ENCODE measurements at places on chromosomes 3 and 15. TPM values are rescaled to one million over a fixed set of nuclear protein-coding genes. Genes with fewer than 3 reads are reported as not detected.

The PLA1A gene
- not detected for total RNA-seq

- no peak for DNase-seq
Observed at GRCh38 chr3:65483480-65483879, 555.2 kb downstream of the MAGI1 start.

- no peak for DNase-seq
Observed at GRCh38 chr3:157755233-157755632, 252.0 kb upstream of the VEPH1 start.

DNA sequence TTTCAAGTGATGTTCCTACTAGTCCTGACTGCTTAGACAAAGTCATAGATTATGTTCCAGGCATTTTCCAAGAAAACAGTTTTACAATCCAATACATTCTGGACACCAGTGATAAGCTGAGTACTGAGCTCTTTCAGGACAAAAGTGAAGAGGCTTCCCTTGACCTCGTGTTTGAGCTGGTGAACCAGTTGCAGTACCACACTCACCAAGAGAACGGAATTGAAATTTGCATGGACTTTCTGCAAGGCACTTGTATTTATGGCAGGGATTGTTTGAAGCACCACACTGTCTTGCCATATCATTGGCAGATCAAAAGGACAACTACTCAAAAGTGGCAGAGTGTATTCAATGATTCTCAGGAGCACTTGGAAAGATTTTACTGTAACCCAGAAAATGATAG is 3.8 kb downstream of the TIPARP start:
- DNase-seq = no peak

DNA sequence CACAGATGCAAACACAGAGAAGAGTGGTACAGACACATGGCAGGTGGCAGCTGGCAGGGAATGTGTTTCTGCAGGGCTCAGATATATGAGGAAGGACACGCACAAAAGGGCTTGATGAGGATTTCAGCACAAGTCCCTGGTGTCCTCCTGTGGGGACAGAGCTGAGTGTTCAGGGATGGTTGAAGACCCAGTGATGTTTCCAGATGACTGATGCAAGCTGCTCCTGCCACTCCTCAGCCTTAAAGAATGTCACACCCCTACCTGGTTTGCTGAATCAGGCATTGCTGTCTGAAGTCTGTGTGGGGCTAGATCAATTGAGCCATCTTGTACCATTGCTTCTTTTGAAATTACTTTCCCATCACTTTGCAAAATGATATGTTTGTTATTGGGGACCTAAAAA is 40.2 kb downstream of the TNFAIP8L3 start:
- no peak for DNase-seq

GRCh38 chr3:24507776-24508422 is 13.2 kb upstream of the THRB start:
- DNase-seq = no peak

DNA sequence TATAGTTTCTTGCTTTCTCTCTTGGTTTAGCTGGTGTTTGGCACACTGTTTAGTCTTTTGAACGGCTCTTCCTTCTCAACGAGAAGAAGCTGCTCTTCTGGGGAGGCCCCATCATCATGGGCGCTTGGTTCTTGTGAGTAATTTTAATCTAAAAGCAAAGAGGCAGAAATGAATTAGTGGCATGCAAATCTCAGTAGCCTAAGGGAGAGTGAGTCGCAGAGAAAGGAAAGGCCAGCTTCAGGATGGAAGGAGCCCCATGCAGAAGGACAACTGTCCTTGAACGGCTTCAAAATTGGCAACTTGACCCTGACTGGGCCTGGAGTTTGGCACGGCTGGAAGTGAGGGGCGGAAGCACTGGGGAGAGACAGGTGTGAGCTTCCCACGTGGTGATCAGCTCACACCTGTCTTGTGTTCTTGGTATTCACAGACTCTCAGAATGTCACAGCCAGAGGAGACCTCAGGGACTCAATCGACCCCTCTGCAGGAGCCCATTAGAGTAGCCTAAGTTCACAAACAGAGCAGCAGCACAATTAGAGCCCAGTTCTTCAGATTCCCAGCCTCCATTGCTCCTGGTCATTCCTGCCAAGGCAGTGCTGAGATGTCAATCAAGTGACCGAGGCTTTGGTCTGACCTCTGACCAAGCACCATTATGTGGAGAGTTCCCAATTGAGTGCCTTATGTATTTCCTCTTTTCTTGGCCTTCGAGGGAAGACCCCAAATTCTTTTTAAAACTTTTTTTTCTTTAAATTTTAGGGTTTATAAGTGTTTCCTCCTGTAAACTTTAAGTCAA is 41.3 kb upstream of the ETV5 start:
- no peak for DNase-seq

DNA sequence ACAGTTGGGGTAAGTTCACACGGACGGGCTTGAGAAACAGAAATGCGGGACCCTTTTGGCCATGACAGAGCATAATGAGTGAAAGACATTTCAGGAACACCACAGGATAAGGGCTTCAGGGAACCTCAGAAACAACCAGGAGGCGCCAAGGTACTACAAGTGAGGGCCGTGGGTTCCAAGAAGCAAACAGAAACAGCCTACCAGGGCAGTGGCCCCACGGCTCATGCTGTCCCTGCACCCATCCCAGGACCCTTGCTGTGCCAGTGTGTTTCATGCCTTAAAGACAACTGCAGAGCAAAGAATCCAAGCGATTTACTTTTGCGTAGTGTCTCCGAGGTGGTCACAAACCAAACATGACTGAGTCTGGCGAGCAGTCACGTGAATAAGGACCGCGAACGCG is 54.0 kb downstream of the RUBCN start:
- DNase-seq = no peak

- no peak for DNase-seq
Observed at GRCh38 chr3:52436500-52437149, 8.3 kb downstream of the SEMA3G start.

The ARHGEF26 gene
- total RNA-seq = 0.63 TPM

GRCh38 chr15:40392986-40393948 is 10.7 kb downstream of the KNSTRN start:
- DNase-seq = no peak

The KIF7 gene
- total RNA-seq = 42.1 TPM

DNA sequence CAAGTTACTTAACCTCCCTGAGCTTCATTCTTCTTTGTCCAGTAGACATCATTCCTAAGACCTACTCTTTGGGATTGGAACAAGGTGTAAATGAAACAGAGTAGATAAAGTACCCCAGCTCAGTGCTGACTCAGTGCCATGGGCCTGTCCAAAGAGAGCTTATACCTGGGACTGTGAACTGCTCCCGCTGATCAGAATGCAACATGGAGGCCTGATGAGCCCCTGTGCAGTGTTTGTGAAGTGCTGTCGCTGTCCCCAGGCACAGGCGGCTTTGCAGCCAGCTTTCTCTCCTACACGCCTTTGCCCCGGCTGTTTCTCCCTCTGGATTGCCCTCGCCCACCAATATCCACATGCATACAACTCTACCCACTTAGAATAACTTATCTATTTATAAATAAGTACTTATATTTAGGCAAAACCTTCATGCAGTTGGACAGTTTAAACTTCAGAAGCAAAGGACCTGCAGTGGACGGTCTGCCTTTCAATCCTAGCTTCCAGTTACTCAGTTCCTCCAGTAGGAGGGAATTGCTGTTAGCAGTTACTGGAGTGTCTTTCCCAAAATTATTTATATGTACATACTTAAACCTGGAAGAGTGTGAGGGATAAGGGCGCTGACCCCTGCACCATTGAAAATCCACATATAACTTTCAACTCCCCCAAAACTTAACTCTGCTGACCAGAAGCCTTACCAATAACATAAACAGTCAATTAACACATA is 80.0 kb downstream of the CORO2B start:
- DNase-seq = no peak

DNA sequence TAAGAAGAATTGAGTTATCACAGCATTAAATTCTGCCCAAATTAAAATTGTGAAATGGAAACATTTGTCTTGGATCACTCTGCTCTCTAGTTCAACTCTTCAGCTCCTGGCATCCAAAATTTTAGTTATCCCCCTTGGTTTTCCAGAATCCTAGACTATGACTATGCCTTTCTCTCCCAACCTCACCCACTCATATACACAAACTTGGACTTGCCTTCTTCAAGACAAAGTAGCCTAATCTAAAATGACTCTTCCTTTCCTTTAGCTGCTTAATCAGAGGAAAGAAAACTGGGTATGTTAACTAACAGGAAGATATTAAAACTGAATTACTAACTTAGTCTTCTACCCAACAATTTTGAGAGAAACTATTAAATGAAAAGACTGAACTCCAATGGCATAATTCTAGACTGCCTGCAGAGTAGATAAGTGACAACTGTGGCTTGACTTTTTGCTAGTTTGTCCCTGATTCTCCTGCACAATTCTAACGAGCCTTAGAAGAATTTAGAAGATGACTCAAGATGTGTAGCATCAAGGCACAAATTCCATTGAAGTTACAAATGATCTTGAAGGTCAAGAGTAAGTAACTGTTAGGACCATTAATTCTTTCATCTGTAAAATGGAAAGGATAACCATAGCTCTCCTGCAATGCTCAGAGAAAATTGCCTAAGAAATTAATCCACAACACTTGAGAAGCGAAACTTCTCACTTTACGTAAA is 5.2 kb upstream of the GOLIM4 start:
- DNase-seq = no peak

The PIF1 gene
- 8.5 TPM for total RNA-seq

DNA sequence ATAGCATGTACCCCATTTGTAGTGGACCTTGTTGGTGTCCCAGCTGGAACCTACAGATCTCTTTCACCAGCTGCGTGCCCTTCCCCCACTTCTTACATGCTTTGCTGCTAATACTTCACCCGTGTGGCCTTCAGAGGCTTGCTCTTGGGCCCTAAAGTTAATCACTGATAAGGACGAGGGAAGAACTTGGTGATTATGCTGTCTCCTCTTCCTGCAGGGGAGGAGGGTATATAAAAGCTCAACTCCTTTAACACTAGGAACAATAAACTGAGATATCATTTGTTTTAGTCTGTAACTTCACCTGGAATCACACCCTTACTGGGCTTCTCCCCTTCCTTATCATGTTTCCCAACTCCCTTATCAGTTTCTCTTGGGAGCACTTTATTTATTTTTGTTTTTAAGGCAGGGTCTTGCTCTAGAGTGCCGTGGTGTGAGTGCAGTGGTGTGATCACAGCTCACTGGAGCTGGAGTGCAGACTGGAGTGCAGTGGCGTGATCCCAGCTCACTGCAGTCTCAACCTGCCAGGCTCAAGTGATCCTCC is 43.2 kb upstream of the PIK3R4 start:
- DNase-seq = no peak

The NRG4 gene
- 1.1 TPM for total RNA-seq

All from MG63 (cell line).